ENCODE measurements at places on chromosomes 7 and 10.

GRCh38 chr10:91312382-91312733 lies 91.9 kb downstream of the PCGF5 start:
- no peak for DNase-seq

DNA sequence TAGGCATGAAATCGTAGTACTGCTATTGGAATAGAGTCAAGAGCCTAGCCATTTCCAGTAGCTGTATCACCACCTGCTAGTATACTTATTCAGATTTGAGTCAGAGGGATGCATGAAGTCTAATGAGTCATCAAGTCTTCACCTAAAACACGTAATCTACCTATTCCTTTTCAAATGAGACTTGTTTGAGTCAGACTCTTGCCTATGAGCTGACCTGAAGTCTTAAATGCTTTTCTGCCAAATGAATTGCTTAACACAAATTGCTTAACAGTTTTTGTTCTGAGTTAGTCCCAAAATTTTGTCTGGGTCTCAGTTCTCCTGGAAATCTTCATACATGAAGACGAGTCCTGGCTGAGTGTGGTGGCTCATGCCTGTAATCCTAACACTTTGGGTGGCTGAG lies 165.2 kb downstream of the GNAT3 start:
- DNase-seq, result no peak

GRCh38 chr10:91883549-91884444 lies 25.5 kb downstream of the FGFBP3 start:
- no peak for DNase-seq

GRCh38 chr10:70562036-70562755 lies 40.3 kb downstream of the PRF1 start:
- DNase-seq, result no peak

DNA sequence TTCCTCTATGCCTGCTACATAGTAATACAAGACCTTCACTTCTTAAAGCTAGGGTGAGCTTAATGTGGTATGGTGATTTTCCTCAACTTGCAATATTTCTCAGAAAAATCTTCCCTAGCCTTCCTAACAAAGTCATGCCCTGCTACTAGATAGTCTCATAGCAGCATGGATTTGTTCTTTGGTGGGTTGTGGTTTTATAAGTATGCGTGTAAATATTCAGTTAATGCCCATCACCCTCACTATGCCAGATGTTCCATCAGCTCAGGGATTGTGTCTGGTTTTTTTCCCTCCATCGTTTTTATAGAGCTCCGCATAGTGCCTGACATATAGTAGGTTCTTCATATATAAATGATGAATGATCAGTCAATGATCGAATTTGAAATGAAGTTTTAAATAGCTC lies 182.8 kb downstream of the CREB5 start:
- DNase-seq, result no peak

GRCh38 chr10:114309364-114309651 lies 70.3 kb downstream of the VWA2 start:
- no peak for DNase-seq

DNA sequence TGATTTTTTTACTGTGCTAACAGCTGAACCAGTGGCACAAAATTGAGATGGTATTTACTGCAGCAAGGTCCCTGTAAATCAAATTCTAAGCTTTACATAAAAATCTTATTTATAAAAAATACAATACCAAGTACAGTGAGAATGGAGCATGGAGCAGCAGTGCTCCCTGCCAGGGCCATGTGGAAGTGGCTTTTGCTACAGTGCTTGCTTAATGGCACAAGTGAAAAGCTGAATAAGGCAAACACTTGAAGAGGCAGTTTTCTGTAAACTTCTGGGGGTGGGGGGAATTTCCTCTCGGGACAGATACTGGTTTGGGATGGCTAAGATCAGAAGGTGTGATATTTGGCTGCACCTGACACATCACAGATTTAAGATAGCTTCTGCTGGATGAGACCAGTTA lies 27.5 kb downstream of the AP3M1 start:
- no peak for DNase-seq
